ENCODE measurements at places on chromosomes 4 and X. TPM values are rescaled to one million over a fixed set of nuclear protein-coding genes. Genes with fewer than 3 reads are reported as not detected.
A peak's percentile ranks its signal among the peaks of the same experiment; 100 is the strongest.

- DNase-seq, result no peak
Observed at GRCh38 chr4:26308568-26308967, 12.2 kb upstream of the RBPJ start.

DNA sequence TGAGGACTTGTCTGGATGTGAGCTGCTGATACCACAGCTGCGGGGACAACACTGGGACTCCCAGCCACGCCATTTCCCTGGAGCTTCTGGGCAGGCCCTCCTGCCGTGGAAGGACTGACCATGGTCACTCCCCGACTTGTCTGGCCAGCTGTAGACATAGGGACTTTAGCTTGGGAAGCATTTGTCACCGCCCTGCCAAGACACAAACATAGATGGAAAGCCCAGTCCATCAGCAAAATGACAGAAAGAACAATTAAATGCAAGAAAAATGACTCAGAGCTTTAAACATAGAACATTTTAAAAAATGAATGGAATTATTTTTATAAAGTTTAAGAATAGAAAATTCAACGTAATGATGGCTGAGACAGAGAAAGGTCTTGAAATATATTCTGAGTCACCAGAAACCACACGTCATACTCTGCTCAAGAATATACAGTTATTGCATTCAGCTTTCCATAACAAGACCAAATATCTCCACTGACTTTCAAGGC, 107.6 kb upstream of the CBR4 start:
- DNase-seq, result peak; percentile 58

- DNase-seq, result no peak
Observed at GRCh38 chrX:73913580-73913979, 350.6 kb downstream of the CHIC1 start.

DNA sequence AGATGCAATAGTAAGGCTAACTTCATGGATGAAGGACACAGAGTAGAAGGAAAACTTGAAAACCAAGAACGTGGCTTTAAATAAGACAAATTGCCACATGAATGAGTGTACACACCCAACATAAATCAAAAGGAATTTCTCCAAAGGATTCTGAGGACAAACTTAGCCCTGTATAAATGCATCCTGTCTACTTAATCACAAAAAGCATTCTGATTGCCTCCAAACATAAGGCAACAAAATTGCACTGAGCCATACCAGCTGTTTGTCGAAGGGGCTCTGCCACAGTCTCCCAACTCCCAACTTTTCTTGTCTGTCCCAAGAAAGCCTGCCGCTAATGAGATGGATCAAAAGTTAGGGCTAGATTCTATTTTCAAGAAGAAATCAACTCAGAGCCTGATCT, 194.3 kb downstream of the SOWAHB start:
- DNase-seq, result no peak

Gene GLOD5
- polyA plus RNA-seq, result not detected

Gene CXCL11
- not detected for polyA plus RNA-seq

Gene CLDN34
- polyA plus RNA-seq, result not detected

Gene GCNA
- polyA plus RNA-seq, result 2.4 TPM

Data from BJ (cell line).